ENCODE measurements at places on chromosomes 1 and 21.

- DNase-seq = no peak
Observed at GRCh38 chr1:109822749-109823542, 59.2 kb upstream of the EPS8L3 start.

GRCh38 chr1:22252251-22252650 is 109.4 kb upstream of the WNT4 start:
- DNase-seq = no peak

- DNase-seq = no peak
Observed at GRCh38 chr21:36945496-36946138, 20.9 kb downstream of the HLCS start.

- no peak for DNase-seq
Observed at GRCh38 chr1:200895801-200896530, 1.3 kb downstream of the INAVA start.

DNA sequence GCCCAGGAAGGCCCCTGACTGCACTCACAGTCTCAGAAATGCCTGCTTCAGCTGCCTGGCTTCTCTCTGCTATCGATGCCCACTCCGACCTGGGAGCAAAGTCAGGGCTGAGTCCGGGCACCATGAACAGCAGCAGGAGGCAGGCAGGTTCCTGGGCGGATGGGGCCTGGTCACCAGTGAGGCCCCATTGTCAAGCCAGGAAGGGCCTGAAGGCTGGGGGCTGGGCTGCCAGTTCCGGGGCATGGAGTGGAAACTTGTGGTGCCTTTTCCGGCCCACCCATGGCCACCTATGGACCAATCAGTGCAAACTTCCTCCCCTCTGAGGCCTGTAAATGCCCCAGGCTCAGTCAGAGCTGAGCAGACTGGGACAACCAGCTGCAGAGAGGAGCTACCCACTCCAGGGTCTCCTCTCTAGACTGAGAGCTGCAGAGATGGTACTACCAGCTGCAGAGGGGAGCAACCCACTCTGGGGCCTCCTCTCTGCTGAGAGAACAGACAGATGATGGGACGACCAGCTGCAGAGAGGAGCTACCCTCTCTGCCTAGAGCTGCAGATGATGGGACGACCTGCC is 286.5 kb downstream of the SMYD3 start:
- no peak for DNase-seq
